ENCODE measurements at places on chromosomes 4 and X. TPM values are rescaled to one million over a fixed set of nuclear protein-coding genes. Genes with fewer than 3 reads are reported as not detected.

The CXCL8 gene
- 32.4 TPM for total RNA-seq

The PAGE1 gene
- not detected for total RNA-seq

The ZNF595 gene
- total RNA-seq, result 5.8 TPM

The AREG gene
- 0.64 TPM for total RNA-seq

The ATP5ME gene
- 271 TPM for total RNA-seq

The NPY2R gene
- not detected for total RNA-seq

The DTHD1 gene
- not detected for total RNA-seq

The CLDN34 gene
- 0.59 TPM for total RNA-seq

The DACH2 gene
- total RNA-seq, result not detected

The PLXNB3 gene
- 8.7 TPM for total RNA-seq

The CCNA2 gene
- 10.6 TPM for total RNA-seq

The STK32B gene
- total RNA-seq, result 46.9 TPM

The GAB1 gene
- 40.0 TPM for total RNA-seq

The C4orf54 gene
- total RNA-seq, result not detected

The IKBKG gene
- total RNA-seq, result 23.6 TPM

The TBC1D25 gene
- total RNA-seq, result 16.4 TPM

The KCNE5 gene
- total RNA-seq, result 0.70 TPM

The RTL3 gene
- not detected for total RNA-seq

The TAF7L gene
- 0.24 TPM for total RNA-seq

The BEX2 gene
- total RNA-seq, result 4.0 TPM

The PNMA6A gene
- total RNA-seq, result 1.6 TPM

The TLR7 gene
- total RNA-seq, result not detected

The PRDM5 gene
- total RNA-seq, result 9.4 TPM

The KCND1 gene
- total RNA-seq, result 1.4 TPM

The CNKSR2 gene
- 2.5 TPM for total RNA-seq

The MORC4 gene
- total RNA-seq, result 25.9 TPM

The FANCB gene
- total RNA-seq, result 2.9 TPM

The GAGE1 gene
- not detected for total RNA-seq

The RIPPLY1 gene
- not detected for total RNA-seq

The H2BW2 gene
- not detected for total RNA-seq

The SSX1 gene
- total RNA-seq, result not detected

The TEX11 gene
- total RNA-seq, result not detected

The MBNL3 gene
- total RNA-seq, result 7.7 TPM

The CSAG2 gene
- total RNA-seq, result not detected

The PDE6B gene
- total RNA-seq, result 1.6 TPM

The TRAM1L1 gene
- 5.9 TPM for total RNA-seq

The MGST2 gene
- total RNA-seq, result 29.9 TPM

The EMCN gene
- 3.3 TPM for total RNA-seq

The PAGE4 gene
- total RNA-seq, result not detected

The NOX1 gene
- not detected for total RNA-seq

The GTPBP6 gene
- 49.9 TPM for total RNA-seq

The MUC7 gene
- not detected for total RNA-seq

The MAGEB17 gene
- total RNA-seq, result not detected

The LUZP4 gene
- not detected for total RNA-seq

The NPY1R gene
- total RNA-seq, result 1.3 TPM

The GNRHR gene
- total RNA-seq, result not detected

The NPNT gene
- not detected for total RNA-seq
